ENCODE measurements at places on chromosomes 7 and 10.

DNA sequence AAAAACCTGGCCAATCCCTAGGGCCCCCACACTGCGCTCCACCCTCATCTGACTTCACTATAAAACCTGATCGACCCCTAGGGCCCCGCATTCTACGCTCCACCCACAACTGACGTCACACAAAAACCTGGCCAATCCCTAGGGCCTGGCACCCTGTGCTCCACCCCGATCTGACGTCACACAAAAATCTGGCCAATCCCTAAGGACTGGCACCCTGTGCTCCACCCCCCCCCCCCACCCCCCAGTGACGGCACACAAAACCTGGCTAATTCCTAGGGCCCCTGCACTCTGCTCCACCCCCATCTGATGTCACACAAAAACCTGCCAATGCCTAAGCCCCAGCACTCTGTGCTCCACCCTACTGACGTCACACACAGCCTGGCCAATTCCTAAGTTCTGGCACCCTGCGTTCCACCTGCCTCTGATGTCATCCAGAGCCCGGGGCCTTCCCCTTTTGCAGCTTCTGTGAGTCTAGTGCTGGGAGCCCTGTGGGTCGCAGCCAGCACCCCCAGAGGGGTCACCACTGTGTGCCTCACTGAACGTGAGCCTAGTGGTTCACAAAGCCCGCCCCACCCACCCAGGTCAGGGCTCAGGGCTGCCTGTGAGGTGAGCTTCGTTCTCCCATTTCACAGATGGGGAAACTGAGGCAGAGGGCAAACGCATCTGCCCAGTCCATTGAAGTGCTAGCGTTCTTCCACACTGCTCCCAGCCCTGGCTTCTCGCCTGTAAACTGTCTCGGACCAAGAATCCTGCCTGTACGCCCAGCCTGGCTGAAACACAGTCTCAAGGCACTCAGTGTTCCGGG, 40.6 kb downstream of the MICALL2 start:
- no peak for DNase-seq

- DNase-seq: no peak
Measured at GRCh38 chr7:128708824-128709223, 30.3 kb upstream of the CALU start.

DNA sequence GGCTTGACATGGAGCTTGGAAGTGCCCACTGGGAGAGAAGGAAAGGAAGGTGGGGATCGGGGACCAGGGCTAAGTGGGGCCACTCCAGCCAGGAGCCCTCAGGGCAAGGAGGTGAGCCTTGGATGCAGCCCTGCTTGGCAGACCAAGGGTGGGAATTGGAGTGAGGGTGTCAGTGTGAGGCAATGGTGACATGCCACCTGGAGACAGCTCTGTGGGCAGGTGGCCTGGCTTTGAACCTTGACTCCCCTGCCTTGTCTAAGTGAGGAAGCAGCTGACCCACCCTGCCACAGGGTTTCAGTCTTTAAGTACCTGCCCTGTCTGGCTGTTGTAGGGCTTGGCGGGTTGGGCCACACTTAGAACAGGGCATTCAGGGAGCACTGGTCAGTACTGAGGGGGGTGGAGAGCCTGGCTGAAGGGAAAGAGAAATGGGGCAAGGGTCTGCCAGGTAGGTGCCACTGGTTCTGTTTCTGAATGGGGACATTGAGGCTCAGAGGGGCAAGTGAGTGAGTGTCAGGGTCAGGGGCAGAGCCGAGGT, 4.8 kb downstream of the RAMP3 start:
- no peak for DNase-seq

GRCh38 chr10:98106531-98106930, 27.9 kb upstream of the R3HCC1L start:
- no peak for DNase-seq

DNA sequence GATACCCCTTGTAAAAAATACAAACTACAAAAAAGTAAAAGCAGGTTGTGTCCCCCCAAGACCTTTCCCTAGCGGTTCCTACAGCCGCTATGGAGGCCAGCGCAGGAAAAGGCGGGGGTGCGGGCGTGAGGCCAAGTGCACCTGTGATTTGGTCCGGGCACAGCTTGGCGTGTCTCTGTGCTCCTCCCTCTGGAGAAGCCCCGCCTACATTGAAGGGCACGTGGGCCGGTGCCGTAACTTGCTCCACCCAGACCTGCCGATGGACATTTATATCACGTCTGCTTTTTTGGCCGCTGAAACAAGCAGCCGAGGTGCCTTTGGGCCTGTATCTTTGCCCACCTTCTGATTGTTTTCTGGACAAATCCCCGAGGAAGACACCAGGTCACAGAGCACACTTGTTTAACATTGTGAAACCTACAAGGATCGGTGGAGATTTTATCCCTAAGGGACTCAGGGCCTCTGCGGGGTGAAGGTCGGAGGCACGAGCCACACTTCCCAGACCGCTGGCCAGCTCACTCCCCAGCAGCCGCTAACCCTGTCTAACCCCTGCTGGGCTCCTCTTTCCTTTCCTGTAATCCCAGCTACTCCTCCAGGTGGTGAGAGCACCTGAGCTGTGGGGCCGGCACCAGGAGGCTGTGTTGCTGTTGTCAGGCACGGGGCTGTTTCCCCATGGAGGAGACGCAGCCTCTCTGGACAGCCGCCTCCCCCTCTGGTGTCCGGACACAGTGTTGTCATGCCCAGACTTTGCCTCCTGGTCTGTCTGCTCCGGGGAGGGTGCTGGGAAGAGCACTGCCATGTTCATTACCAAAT, 18.8 kb upstream of the INPP5A start:
- no peak for DNase-seq
